Sciatic nerve (tissue), 2 donors: ENCODE measurements at places on chromosomes 13 and 19. TPM values are rescaled to one million over a fixed set of nuclear protein-coding genes. Genes with fewer than 3 reads are reported as not detected.

- DNase-seq, result no peak
Observed at GRCh38 chr13:112434937-112435523, 58.9 kb downstream of the SPACA7 start.

The CADM4 gene
- total RNA-seq, result 175 TPM

DNA sequence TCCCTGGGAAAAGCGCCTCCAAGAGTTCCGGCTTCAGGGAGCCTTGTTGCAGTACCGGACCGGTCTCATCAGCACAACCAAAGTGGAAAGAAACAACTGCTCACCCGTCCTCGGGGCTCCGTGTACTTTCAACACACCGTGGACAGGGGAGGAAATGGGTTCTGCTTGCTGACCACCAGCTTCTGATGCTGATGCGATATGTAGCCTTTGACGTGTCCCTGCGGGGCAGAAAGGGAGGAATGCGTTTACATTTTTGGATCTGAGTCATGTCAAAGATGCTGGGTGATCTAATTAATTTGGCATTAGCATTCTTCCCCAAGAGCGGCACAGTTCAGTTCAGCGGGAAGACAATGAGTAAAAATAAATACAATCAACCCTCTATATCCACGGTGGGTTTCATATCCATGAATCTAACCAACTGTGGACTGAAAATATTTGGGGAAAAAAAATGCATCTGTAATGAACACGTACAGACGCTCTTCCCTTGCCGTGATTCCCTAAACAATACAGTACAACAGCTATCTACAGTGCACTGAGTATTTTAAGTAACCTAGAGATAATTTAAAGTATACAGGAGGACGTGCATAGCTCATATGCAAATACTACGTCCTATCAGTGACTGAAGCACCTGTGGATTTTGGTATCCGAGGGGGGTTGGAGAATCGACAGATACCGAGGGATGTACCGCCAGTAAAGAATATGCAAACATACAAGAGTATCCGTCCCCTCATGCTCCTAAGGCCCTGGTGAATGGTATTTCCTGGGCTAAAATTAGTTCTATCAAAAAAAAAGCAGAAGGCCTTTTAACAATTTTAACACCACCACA lies 19.8 kb downstream of the PROZ start:
- DNase-seq, result no peak

The GIPR gene
- total RNA-seq, result 5.0 TPM

DNA sequence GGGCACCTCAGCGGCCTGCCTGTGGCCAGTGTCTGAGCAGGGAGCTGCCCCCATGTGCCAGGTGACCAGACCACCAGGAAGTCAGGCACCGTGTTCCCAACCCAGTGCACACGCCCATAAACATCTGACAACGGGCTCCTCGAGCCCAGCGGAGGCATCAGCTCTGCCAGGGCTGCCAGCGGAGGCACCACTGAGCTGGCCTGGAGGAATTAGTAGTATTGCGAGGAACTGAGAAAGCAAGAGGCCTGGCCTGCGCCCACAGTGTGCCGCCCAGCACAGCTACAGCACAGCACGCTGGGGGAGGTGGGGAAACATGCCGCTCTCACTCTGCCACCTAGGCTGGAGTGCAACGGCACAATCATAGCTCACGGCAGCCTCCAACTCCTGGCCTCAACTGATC lies 44.6 kb downstream of the ANKRD27 start:
- no peak for DNase-seq

- no peak for DNase-seq
Observed at GRCh38 chr19:58392945-58393724, 2.3 kb upstream of the RNF225 start.

DNA sequence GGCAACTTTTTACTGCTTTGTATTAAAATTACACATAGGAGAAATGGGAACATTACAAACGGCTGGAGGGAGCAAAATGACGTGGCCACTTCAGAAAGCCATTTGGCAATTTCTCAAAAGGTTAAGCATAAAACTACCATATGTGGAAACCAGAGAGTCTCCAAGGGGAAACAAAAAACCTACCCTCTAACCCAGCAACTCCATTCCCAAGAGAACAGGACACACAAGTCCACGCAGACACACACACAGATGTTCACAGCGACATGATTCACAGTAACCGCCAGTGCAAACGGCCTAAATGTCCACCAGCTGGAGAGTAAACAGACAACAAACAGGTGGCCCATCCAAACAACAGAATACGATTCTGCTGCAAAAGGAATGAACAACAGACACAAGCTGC lies 37.2 kb downstream of the STK24 start:
- DNase-seq, result no peak

The ZNF470 gene
- total RNA-seq, result 9.2 TPM

DNA sequence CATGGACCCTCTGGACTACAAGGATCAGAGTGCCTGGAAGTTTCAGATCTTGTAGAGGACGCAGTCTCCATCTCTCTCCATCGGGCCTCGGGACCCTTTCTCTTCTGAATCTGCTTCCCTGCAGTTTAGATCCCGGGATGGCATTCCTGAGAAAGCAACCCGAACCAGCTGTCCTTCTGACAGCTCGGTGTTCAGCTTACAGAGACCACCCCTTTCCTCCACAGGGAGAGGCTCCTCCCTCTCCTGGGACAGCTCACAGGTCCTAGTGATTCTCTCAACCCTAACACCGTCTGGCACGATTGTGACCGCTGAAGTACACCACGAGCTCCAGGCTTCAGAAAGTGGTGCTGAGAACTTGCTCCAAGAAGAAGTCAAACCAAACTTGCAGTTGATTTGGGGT lies 18.2 kb downstream of the CRX start:
- no peak for DNase-seq

The TMEM150B gene
- total RNA-seq, result 5.1 TPM

GRCh38 chr13:66353664-66354063 lies 876.5 kb downstream of the PCDH9 start:
- DNase-seq, result no peak

GRCh38 chr19:28530406-28531035 lies 682.4 kb downstream of the UQCRFS1 start:
- DNase-seq, result no peak

- DNase-seq, result peak; percentile 56
Observed at GRCh38 chr19:46728208-46728607, 11.3 kb upstream of the PRKD2 start.

The LIM2 gene
- total RNA-seq, result not detected

The ZNF737 gene
- total RNA-seq, result 17.4 TPM

DNA sequence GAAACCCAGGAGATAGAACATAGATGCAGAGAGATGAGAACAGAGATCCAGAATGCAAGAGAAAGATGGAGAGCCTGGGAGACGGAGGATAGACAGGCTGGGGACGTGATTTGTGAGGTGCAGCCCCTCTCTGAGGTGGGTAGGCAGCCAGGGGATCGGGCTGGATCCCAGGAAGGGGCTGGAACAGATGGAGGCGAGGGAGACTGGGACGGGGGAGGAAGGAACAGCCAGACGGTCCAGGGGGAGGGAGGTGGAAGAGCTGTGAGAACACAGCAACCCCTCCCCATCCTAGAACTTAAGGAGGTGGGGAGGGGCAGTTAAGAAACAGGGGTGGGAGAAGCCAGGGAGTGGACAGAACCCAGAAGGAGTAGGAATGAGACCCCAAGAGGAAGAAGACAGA lies 3.1 kb downstream of the SLC17A7 start:
- no peak for DNase-seq

The ZNF443 gene
- total RNA-seq, result 6.8 TPM

The ZNF135 gene
- 11.0 TPM for total RNA-seq

The PSG2 gene
- not detected for total RNA-seq
